ENCODE measurements at places on chromosomes 5 and 9.

DNA sequence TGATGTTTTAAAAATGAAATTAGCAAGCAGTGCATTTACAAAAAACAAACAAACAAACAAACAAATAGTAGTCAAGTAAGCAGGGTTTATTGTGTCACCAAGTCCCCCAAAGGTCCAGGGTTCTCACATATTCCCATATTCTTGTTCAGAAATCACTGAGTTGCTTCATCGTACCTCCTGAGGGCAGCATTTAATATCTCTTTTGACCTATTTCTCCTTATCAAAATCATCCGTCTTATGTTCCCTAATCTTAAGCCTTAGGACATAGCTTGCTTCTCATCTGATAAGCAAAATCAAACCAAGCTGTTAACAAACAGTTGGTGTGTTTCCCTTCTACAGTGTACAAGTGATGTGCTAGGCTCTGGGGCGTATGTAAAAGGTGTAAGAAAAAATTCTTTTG lies 109.5 kb upstream of the MAN2A1 start:
- peak; percentile 28 for DNase-seq

DNA sequence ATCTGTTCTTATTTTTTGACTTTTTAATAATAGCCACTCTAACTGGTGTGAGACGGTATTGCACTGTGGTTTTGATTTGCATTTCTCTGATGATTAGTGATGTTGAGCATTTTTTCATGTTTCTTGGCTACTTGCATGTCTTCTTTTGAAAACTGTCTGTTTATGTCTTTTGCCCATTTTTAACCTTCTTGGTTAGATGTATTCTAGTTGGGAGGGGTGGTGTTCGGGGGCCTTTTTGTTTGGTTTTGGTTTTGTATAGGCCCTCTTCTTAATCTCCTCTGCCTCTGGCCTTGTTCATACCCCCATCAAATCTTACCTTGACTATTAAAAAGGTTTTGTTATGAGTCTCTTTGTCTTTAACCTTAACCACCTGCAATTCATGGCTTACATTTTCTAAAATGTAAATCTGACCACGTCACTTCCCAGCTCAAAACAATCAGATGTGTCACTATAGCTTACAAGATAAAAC lies 107.8 kb upstream of the NR4A3 start:
- DNase-seq: no peak

DNA sequence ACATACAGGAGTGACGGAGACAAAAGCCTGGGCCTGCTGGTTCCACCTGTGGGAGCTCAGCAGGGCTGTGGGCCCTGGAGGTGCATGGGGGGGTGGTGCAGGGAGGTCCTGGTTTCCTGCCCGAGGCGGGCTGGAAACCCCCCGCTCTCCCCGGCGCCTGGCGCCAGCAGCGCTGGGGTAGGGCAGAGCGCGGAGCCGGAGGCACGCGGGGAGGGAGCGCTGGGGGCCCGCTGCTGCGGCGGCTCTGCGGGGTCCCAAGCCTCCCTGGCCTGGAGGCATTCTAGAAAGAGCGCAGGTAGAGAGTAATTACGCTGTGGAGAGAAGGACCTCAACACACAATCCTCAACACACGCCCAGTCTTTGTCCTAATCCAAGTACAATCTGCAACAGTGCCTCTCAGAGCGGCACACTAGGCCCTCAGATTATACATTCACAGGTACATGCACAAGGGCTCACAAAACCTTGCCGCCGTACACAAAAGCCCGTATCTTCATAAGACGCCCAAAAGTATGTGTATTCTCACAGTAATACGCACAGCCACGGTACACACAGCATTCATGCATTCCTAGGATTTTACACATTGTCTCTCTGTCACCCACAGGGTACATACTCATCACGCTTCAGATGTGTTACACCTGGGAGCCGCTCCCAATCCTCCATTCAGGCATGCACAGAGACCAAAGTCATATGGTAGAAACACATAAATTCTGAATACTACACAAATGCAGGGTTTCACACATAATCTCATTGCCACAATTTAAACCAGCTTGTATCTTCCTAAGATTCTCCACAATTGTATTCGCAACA lies 2.1 kb upstream of the HAND1 start:
- no peak for DNase-seq

GRCh38 chr5:96054311-96055030 lies 92.8 kb upstream of the ELL2 start:
- no peak for DNase-seq

DNA sequence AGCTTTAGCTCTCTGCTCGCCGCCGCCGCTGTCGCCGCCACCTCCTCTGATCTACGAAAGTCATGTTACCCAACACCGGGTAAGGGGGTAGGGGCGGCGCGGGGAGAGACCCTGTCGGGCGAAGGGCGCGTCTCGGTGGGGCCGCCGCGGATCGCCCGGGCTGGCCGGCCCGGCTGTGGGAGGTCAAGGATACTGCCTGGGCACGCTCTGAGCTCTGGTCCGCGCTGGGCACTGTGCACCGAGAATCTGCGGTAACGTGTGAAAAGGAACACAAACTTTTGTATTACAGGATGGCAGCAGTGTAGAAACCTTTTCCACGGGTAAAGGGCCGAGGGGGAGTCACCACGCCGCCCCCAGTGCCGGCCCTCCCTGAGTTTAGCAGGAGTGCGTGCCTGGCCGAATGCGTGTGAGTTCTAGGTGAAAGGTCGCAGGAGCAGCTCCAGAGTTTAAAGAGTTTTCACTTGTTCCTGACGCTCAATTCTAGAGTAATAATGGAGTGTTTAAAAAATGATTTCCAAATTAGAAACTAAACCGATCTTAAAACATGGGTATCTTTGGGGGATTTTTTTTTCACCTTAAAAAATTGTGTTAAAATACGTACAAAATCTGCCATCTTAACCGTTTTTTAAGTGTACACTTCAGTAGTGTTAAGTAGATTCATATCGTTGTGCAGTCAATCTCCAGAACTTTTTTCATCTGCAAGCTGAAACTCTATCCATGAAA lies at the start of gene HSDL2:
Gene HSDL2 (plus strand): TSS at position 7 of the 723 bp plus-strand sequence. CDS start 56 bp downstream, at position 63.
- peak; percentile 69 for DNase-seq

DNA sequence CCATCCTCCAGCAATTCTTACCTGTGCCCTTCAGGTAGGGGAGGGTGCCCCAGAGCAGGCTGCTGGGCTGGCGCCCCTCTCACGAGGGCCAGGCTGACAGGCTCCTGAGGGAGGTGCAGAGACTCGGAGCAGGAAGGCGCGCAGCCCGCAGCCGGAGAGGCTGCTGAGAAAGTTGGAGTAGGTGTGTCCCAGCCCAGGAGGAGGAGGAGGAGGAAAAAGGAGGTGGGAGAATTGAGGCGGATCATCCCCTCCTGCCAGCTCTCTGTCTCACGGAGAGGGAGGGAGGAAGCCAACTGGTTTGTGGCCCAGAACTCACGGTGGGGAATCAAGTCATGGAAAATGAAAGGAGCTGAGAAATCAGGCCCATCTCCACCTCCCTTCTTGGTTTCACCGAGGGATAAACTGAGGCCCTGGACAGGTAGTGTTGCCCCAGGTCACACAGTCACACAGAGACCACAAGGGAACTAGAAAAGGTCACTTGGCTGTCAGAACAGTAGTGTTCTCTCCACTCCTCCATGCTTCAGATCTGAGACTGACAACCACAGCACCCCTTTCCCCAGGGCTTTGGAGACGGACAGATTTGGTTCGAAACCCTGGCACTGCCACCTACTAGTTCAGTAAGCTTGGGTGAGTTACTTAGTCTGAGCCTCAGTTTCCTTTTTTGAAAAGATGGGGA lies at the start of gene FAT2:
Gene FAT2 (minus strand): TSS at position 188 of the 676 bp plus-strand sequence. CDS start 22,400 bp downstream, outside the sequence.
- DNase-seq: no peak

GRCh38 chr5:125679522-125679921 lies 743.7 kb upstream of the GRAMD2B start:
- no peak for DNase-seq

DNA sequence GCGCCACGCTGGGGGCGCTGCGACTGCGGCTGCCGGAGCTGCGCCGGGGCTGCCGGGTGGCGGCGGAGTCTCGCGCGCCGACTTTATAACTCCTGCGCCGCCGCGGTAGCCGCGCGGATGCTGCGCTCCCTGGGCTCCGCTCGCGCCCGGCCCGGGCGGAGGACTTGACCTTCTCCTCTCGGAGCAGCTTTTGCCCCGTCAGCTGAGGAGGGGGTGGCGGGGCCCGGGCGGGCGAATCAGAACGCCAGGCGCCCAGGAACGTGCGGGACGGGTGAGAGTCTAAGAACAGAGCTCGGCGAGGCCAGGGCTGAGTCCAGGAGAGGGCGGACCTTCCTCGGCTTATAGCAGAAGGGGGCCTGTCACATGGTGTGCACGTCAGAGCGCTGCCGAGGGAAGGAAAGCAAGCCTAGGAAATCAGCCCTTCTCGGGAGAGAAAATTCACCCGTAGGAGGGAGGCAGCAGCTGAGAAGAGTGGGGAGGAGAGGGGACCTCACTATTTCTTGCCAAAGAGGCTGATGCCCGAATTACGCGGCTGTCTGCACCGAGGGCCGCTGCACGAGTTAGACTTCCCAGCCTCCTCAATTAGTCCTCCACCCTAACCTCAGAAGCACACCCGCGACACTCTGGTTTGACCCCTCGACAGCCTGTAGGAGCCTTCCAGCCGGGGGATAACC lies at the start of gene FOXD1:
Gene FOXD1 (minus strand): TSS at position 315 of the 674 bp plus-strand sequence. CDS start 415 bp downstream, outside the sequence.
- DNase-seq: peak; percentile 60

DNA sequence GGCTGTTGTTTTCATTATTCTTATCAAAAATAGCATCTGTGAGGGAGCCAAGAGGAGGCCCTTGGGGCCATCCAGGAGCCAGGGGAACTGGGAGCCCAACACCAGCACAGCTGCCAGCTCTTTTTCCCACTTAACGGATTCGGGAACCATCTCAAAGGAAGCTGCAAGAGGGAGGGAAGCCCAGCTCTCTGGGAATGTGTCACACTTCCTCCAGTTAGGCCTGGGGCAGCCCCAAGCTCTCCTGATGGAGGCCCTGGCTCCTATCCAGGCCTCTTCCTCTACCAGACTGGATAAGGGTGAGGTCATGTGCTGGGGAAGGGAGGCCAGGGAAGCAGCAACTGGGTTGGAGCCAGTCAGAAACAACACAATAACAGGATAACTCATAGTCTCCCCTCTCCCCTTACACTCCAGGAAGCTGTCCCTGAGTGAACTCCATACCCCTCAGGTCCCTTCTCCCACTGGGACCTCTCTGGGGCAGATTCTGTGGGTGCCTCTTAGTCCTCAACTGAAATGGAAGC lies 12.7 kb downstream of the CSF2 start:
- no peak for DNase-seq

DNA sequence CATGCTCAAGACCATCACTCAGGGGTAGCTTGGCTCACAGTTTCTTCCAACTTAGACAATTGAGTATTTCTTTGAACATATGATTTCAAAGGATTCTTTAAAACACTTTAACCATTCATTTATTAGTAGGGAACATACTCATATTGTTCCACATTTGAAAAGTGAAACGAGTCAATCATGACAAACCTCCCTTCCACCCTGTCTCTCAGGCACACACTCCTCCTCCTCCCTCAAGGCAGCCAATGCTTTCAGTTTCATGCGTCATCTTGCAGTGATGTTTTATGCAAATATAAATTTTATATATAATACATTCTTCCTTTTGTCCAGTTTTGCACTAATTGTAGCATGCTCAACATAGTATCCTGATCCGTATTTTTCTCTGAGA lies 126.0 kb upstream of the BOD1 start:
- DNase-seq: no peak

- DNase-seq: no peak
These were observed 76.3 kb downstream of the AMBP start for GRCh38 chr9:114001794-114002261.

DNA sequence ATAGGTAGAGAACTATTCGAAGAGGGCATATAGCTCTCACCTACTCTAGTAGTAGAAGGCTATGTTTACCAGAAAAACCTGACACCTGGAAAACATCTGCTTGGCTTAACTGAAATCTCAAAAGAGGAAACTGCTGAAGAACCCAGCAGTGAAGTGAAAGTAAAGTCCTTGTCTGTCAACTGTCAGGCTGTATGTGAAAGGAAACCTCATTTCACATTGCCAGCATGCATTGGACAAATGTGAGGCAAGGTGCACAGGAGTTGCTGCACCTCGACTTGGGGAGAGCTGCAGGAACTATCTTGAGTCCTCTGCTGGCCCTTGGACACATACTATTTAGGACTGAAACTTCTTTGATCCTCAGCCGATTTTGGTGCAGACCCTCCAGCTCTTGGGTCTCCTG lies 53.3 kb downstream of the NREP start:
- peak; percentile 49 for DNase-seq

DNA sequence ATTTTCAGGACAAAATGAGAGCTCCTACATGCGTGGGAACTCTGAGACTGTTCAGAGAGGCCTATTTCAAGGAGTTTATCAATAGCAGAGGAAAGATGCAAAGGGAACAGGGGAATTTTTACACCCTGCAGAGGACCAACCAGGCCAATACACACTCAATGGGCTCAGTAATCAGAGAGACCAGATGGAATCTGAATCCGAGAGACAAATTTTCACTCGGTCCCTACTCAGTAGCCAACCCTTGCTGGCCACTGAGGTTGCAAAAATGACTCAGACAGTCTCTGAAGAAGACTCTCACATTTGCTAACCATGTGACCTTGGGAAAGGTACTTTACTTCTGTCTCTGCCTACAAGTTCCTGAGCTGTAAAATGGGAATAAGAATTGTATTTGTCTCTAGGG lies 479.4 kb downstream of the CDK5RAP2 start:
- no peak for DNase-seq

GRCh38 chr5:95638632-95639031 lies 7.9 kb upstream of the RFESD start:
- DNase-seq: no peak

All from hematopoietic multipotent progenitor cell treated with erythropoietin and hydrocortisone succinate and interleukin-3 and kit ligand, for 6 days (in vitro differentiated cells).